ENCODE measurements at places on chromosomes 16 and 17. TPM values are rescaled to one million over a fixed set of nuclear protein-coding genes. Genes with fewer than 3 reads are reported as not detected.

The PIRT gene
- not detected for total RNA-seq

- DNase-seq: no peak
Observed at GRCh38 chr17:50583641-50584040, 23.1 kb downstream of the CACNA1G start.

DNA sequence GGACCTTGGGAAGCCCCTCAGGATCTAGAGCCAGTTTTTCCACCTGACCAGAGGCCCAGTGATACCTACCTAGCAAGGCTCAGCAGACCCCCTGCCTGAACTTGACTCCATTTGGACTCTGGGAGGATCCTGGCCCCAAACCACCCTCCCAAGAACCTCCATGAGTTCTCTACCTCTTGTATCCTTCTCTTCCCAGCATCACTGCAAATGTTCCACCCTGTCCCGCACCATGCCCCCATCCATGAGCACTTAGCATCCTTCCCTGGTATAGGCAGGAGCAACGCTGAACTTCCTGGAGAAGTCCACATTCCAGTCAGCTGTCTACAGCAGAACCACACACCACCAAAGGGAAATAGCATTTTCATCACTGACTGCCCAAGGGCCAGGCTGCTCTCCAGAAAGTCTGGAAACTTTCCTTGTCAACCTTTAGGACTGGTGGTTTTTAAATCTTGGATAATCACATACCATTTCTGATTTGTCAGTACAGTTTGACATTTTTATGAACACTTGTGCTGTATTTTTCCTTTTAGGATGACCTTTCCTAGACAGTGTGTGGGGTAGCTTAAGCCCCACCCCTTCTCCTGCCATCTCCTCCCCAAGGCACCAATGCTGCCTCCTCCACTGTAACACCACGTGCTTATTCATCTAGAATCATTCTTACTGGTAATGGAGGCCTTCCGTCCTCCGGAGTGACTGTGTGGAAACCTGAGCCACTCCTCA lies 13.9 kb downstream of the EIF4A3 start:
- DNase-seq: no peak

The KRTAP1-1 gene
- total RNA-seq: not detected

DNA sequence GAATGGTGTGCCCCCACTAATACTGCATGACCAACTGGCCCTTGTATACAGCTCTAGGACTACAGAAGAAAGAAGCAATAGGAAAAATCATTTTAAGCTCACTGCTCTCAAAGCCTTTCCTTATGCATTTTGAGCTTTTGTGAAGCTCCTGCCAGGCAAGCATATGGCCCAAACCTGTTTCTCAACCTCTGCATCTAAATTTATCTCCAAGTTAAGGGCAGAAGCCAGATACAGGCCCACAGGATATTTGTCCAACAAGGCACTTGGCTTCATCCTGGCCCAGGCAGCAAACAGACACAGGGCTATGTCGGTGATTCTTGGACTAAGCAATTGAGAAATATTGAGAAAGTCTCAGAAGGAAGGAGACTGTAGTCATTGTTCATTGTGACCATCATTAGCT lies 43.9 kb downstream of the CCT6B start:
- DNase-seq: no peak

DNA sequence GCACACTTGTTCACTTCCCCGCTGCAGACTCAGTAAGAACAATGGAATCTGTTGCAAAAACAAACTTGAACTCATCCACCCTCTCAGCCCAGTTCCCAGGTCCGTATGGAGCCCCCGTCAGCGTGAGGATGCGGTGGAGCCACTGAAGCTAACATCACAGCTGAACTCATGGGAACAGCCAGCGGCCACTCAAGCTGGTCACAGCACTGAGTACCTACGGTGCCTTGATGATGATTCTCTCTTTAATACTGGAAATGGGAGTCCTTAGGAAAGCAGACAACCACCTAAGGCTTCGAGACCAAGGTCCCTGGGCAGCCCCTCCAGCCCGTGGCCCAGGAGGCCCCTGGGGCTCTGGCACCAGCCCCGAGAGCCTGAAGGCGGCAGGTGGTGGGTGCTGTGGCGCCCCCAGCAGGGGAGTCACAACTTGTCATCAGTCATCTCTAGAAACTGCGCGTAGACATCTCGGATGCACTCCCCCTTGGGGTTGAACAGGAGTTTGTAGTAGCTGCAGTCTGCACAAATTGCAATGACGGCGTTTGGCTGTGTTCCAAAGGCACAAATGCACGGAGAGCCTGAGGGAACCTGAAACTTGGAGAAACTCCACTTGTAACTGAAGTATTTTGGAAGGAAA lies 31.0 kb upstream of the RHOT1 start:
- peak; percentile 47 for DNase-seq

DNA sequence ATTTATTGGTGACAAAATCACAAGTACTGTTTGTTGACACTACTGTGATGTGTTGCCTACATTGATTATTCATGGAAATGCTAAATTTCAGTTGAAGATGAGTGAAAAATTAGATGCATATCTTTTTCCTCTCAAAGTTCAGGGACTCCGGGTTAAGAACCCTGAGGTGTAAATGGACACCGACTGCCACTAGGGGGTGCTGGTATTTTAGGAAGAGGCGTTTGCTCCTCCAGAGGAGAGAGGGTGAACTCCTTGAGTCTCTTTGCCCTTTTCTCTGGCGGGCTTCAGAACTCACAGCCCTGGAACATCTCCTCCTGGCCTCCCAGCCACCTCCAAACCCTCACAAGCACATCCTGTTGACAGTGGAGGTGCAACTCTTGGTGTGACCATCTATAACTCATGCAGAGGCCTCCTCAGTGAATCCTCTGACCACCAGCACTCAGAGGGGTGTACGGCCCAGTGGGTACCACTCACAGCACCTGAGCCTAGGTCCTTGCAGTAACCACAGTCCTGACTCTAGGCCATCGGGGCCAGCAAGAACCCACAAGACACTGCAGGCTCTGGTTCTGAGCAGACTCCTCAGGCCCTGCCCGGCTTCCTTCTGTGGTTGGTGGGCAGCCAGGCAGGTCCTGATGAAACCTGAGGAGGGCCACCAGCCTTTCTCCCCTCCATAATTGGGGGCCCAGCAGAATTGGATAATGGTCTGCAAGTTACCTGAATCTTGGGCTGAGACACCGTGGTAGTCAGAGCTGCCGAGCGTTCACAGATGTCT lies 26.2 kb upstream of the PIK3R5 start:
- peak; percentile 57 for DNase-seq

GRCh38 chr16:14289692-14290340 lies 218.7 kb downstream of the MRTFB start:
- DNase-seq: peak; percentile 36

GRCh38 chr17:56973520-56973919 lies 4.4 kb upstream of the SCPEP1 start:
- no peak for DNase-seq

DNA sequence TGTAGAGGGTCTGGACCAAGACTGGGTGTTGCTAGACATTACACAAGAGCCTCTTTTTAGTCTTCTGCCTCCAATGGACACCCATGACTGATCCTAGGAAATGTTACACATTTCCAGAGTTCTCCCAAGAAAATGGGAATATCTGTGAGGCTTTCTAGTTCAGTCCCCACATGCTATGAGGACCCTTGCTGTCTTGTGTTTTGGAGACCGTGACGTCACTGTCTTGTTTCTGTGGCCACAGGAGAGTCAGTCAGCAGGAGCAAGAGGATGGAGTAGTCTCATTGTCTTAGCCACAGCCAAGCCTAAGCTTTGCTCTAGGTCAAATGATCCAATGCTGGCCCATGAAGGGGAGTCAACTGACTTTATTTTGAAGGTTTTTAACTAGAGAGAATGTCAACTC lies 820.1 kb upstream of the RBFOX1 start:
- DNase-seq: no peak

GRCh38 chr17:78808163-78808562 lies 26.1 kb upstream of the CYTH1 start:
- DNase-seq: no peak

GRCh38 chr17:37743612-37743874 lies 1.3 kb downstream of the HNF1B start:
- no peak for DNase-seq

The ASB16 gene
- not detected for total RNA-seq

DNA sequence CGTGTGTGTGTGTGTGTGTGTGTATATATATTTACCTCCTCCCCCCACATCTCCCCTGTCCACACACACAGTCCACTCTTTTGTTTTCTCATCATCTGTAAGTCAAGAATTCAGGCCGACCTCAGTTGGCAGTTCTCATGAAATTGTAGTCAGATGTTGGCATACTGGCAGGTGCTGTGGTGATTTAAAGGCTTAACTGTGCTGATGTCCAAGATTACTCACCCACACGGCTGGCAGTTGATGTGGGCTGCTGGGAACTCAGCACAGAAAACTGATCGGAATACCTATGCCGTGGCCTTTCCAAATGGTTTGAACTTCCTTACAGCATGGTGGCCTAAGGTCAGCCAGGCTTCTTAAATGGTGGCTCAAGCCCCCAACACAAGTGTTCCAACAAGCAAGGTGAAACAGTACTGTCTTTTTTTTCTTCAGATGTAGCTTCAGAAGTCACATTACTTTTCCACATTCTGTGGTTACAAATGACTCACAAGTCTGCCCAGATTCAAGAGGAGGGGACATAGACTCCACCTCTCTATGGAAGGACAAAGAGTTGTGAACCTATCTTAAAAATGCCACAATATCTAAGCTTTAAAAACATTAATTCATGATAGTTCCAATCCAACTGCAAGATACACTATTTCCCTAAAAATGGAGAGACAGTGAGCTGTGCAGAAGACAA lies 198.5 kb upstream of the HS3ST4 start:
- DNase-seq: no peak

- DNase-seq: no peak
Observed at GRCh38 chr17:45227101-45227925, 5.6 kb downstream of the FMNL1 start.

- no peak for DNase-seq
Observed at GRCh38 chr16:9308356-9308801, 216.9 kb downstream of the HAPSTR1 start.

The MFAP4 gene
- total RNA-seq: under 0.01 TPM

DNA sequence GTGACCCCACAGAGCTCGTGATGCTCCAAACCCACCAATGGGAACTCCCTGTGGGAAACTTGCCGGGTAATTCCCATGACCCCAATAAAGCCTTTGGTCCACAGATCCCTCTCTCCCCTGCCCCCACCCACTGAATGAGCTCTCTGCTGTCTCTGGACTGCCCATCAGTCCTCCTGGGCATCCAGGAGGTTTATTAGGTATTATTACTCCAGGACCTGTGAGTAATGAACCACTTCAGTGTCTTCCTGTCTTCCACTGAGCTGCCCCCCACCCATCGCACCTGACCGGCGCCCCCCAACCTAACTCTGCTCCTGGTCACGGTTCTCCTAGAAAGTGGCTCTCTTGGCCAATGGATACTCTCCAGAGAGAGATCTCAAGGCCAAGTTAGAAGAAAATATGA lies 28.7 kb upstream of the DNAH17 start:
- no peak for DNase-seq

DNA sequence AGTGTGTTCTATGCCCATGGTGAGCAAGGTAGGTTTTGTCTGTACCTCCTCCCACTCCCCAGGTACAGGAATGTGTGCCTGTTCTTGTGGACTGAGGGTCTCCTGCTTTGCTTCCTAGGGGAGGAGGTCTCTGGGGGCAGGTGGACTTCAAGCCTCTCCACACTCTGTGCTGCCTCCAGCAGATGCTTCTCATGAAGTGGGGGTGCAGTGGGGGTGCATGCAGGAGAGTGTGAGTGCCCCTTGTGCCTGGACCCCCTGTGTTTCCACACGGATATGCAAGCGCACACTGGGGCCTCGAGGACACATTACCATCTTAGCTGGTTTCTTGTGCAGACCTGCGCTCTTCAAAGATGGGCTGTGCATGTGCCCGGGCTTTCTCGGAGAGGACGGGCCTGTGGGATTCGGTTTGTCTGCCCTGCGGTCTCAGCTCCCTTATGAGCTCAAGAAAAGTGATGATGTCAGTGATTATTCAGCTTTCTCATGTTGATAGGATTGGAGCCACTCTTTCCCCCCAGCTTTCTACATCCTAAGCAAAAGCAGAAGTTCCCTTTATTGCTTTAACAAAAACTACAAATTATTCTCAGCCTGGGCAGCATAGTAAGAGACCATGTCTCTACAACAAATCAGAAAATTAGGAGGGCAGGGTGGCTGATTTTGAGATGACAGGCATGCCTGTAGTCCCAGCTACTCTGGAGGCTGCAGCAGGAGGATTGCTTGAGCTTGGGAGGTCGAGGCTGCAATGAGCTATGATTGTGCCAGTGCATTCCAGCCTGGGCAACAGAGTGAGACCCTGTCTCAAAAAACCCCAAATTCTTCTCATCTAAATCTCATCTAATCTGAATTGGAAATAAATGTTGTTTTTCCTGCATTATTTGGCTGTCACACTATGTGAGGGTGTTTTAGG lies 86.8 kb downstream of the RPTOR start:
- no peak for DNase-seq

GRCh38 chr17:82551779-82552457 lies 32.4 kb downstream of the FOXK2 start:
- DNase-seq: peak; percentile 76

DNA sequence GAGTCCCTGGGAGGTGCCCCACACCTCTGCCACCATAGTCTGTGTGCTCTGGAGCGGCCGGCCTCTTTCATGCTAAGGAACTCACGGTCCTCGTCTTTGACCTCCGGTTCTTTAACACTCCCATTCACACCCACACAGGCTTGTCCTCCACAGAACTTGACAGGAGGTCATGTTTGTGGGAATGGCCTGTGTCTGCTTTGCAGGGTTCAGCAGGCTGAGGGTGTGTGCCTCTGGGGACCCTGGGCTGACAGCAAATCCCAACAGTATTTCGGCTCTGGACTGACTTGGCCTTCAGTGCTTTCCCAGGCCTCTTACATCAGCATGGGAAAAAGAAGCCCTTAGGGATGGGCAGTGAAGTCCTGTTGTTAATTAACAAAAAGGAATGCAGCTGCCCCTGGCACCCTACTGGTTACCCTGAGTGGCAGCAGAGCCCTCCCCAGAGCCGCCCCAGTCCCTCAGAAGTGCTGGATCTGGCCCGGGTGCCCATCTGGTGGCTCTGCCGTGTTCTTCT lies 35.4 kb upstream of the ADORA2B start:
- DNase-seq: no peak

The ARHGDIG gene
- total RNA-seq: 0.22 TPM

The KRT40 gene
- total RNA-seq: not detected

DNA sequence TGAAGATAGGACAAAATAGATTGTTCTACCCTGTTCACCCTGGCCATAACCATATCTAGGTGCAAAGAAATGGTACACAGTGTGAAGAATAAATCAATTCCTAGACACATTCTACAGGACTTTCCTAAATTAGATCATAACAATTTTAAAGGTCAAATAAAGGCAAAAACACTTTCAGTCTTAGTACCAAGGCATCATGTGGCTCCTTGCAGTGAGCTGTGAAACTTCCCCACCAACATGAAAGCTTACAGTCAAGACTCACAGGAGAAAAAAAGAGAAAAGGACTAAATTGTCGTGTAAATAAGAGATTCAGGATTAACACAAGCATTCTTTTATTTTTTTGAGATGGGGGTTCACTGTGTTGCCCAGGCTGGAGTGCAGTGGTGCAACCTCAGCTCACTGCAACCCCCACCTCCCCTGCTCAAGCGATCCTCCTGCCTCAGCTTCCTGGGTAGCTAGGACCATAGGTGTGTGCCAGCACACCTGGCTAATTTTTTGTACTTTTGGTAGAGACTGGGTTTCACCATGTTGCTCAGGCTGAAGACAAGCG lies 14.2 kb downstream of the NSMCE1 start:
- DNase-seq: peak; percentile 69

GRCh38 chr16:84331998-84332780 lies 36.1 kb upstream of the ATP2C2 start:
- DNase-seq: no peak

- peak; percentile 66 for DNase-seq
Observed at GRCh38 chr16:87945351-87946042, 5.7 kb upstream of the BANP start.

The CCL4L2 gene
- not detected for total RNA-seq

The FTO gene
- 28.3 TPM for total RNA-seq

Data from lung microvascular endothelial cell (primary cell).